ENCODE measurements at places on chromosomes 2 and 18. TPM values are rescaled to one million over a fixed set of nuclear protein-coding genes. Genes with fewer than 3 reads are reported as not detected.

The GTF2A1L gene
- 0.22 TPM for total RNA-seq

The CPLX4 gene
- total RNA-seq = not detected

The DYSF gene
- total RNA-seq = 0.89 TPM

The PARD6G gene
- 12.8 TPM for total RNA-seq

The SKOR2 gene
- total RNA-seq = not detected

The CCDC138 gene
- total RNA-seq = 13.4 TPM

The TUBA4B gene
- total RNA-seq = not detected

The TUBA3D gene
- total RNA-seq = not detected

The DSC3 gene
- 7.6 TPM for total RNA-seq

The XDH gene
- total RNA-seq = 0.15 TPM

The NOSTRIN gene
- total RNA-seq = 3.1 TPM

The GPC1 gene
- total RNA-seq = 79.1 TPM

The HEATR5B gene
- 10.6 TPM for total RNA-seq

The GALNT5 gene
- total RNA-seq = 3.9 TPM

The PMAIP1 gene
- 66.7 TPM for total RNA-seq

The HNMT gene
- not detected for total RNA-seq

The MARCO gene
- total RNA-seq = 0.54 TPM

The RSAD2 gene
- total RNA-seq = not detected

The POTEJ gene
- total RNA-seq = not detected

The GDF7 gene
- total RNA-seq = 0.02 TPM

The RUFY4 gene
- 0.27 TPM for total RNA-seq

The VWC2L gene
- not detected for total RNA-seq

The TUBA4A gene
- 32.7 TPM for total RNA-seq

The SERPINB2 gene
- total RNA-seq = not detected

The TSPYL6 gene
- total RNA-seq = not detected

The SLC8A1 gene
- total RNA-seq = 0.07 TPM

The ZNF24 gene
- 54.7 TPM for total RNA-seq

The SLC5A7 gene
- not detected for total RNA-seq

The DSG3 gene
- total RNA-seq = 0.05 TPM

The MOGAT1 gene
- total RNA-seq = 0.22 TPM

The RELCH gene
- total RNA-seq = 17.4 TPM

The RNF144A gene
- 13.0 TPM for total RNA-seq

The CROCC2 gene
- not detected for total RNA-seq

The SYT4 gene
- total RNA-seq = not detected

The SOWAHC gene
- total RNA-seq = 16.6 TPM

The IL37 gene
- total RNA-seq = not detected

The ACTG2 gene
- 0.89 TPM for total RNA-seq

All from HCT116 (cell line).